ENCODE measurements at places on chromosomes 11 and 22.
A peak's percentile ranks its signal among the peaks of the same experiment; 100 is the strongest.

GRCh38 chr11:114182471-114183043, 113.6 kb upstream of the NNMT start:
- no peak for DNase-seq

- DNase-seq = no peak
Measured at GRCh38 chr11:12140186-12140793, 29.9 kb downstream of the MICAL2 start.

GRCh38 chr11:39724404-39724803, 1735.0 kb downstream of the LRRC4C start:
- no peak for DNase-seq

DNA sequence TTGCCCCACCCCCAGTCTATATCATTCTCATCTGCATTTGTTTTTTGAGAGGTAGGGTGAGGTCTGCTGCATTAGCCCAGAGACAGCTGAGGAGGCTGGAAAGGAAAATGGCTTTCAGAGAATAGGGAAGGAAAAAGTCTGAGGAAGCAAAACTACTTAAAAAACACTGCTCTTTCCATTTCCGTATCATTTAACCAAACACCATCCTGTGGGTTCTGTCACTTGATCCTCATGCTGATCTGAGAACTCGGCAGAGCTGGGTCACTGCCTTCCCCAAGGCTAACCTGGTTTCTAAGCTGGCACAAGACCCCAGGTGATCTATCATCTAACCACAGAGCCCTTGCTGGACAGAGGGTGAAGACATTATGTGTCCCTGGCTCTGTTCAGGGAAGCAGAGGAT, 1.2 kb downstream of the FOLR2 start:
- no peak for DNase-seq

GRCh38 chr22:40070701-40071100, 75.9 kb downstream of the FAM83F start:
- no peak for DNase-seq

- no peak for DNase-seq
Measured at GRCh38 chr11:106457727-106458126, 380.3 kb downstream of the AASDHPPT start.

GRCh38 chr11:112769170-112769569, 192.1 kb upstream of the NCAM1 start:
- no peak for DNase-seq

GRCh38 chr11:101880222-101880621, 34.6 kb upstream of the CEP126 start:
- peak; percentile 51 for DNase-seq

DNA sequence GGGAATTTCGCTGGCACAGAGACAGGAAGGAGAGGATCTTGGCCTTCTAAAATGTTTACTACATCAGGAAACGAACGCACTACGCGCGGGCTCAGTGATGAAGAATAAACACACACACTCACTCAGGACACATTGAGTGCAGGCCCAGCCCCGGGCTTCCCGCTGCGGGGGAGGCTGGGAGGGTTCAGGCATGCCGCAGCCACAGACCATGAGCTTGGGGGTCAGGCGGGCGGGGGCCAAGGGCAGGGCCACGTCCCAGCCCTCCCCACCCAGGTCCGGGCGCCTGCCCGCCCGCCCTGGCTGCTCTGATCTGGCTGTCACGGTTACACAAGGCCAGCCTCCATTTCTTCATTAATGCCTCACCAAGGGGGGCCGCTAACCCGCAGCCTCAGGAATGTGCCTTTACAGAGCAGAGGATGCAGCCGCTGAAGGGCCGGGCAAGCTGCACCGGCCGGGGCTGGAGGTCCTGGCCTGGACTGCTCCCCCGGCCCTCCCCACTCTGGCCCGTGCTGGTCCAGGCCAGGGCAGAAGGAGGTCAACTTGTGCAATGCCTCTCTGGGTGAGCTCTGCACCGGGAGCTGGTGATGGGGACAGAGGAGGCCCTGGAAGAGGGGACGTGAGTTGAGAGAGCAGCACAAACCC, 41.7 kb downstream of the IGF2 start:
- peak; percentile 35 for DNase-seq

- no peak for DNase-seq
Measured at GRCh38 chr11:105148241-105148640, 8.7 kb upstream of the CARD18 start.

- DNase-seq = peak; percentile 1
Measured at GRCh38 chr11:21975242-21975641, 217.6 kb upstream of the ANO5 start.

DNA sequence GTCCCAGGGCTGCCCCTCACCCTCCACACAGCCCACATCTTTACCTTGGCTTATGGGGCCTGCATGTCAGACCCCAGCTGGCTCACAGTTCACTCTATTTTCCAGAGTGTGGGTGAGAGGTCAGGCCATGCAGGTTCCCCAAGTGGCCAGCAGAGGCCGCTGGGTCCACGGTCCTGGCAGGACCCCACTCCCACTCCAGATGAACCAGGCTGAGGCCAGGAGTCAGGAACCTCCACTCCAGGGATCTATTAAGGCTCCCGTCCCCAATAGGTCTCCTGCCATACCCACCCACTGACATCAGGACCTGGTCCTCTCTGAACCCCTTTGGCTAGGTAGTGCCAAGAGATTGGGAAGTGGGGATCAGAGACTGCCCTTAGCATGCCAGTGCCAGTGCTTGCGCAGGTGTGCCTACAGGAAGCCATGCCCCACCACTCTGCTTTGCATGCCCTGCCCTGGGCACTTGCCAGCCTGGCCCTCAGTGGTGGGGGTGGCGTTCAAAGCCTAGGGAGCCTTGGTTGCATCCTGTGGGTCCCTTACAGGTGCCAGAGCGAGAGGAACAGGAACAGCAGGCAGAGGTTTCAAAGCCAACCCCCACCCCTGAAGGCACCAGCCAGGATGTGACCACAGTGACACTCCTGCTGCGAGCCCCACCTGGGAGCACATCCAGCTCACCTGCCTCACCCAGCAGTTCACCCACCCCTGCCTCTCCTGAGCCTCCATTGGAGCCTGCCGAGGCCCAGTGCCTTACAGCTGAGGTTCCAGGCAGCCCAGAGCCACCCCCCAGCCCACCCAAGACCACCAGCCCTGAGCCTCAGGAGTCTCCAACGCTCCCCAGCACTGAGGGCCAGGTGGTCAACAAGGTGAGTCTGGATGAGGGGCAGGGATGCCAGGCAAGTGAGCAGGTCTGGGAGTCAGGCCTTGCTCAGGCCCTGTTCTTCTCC, 8.3 kb downstream of the SMTN start:
- DNase-seq = no peak

DNA sequence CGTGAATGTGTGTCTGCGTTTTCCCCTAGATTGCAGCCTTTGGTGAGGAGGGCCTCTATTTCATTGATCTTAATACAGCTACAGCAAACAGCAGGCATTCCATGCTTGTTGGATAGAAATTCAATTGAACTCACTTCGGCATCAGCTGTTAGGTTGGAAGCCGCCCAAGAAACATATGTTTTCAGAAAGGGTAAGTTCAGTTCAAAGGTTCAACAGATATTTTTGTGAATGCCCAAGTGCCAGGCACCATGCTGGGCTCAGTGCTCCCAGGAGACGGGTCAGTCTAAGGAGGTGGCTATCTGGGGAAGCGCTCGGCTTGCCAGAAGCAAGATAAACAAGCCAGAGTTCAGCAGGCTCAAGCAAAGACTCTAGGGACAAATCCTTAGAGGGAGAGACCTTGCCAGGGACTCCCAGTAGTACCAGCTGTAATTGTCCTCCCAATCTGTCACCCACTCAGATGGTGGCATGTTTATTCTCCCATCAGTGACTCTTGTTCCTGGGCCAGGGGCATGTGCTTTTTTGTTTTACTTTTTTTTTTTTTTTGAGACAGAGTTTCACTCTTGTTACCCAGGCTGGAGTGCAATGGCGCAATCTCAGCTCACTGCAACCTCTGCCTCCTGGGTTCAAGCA, 64.5 kb upstream of the LARGE1 start:
- DNase-seq = no peak

- no peak for DNase-seq
Measured at GRCh38 chr22:45671783-45672563, at the start of gene ATXN10. ATXN10 (plus strand) TSS chr22:45671834; CDS start chr22:45672064, 230 bp downstream.

- no peak for DNase-seq
Measured at GRCh38 chr11:86954269-86955110, 705 bp downstream of the FZD4 start.

- no peak for DNase-seq
Measured at GRCh38 chr11:121889931-121890330, 226.1 kb downstream of the BLID start.

- DNase-seq = no peak
Measured at GRCh38 chr22:21972806-21973205, 9.8 kb downstream of the TOP3B start.

DNA sequence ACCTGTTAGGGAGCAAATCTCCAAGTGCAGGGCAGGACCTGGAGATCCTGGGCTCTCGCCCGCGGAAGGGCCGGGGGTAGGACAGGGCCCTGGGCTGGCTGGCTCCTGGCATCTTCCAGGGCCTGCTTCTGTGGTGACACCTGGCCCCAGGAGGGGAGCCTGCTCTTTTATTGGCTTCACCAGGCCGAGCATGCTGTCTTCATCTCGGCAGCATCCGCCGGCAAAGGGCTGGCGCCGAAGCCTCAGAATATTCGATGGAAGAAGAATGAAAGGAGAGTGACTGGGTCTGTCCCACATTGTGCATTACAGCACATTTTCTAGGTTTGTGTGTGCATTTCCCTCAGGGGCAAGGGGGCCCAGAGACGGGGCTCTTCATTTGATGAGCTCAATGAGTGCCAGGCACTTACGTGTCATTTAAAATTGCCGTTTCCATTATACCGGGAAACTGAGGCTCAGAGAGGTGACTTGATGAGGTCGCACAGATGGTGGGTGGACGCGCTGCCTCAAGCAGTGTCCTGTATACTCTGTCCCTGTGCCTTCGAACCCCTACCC, 70.0 kb downstream of the RBX1 start:
- no peak for DNase-seq

DNA sequence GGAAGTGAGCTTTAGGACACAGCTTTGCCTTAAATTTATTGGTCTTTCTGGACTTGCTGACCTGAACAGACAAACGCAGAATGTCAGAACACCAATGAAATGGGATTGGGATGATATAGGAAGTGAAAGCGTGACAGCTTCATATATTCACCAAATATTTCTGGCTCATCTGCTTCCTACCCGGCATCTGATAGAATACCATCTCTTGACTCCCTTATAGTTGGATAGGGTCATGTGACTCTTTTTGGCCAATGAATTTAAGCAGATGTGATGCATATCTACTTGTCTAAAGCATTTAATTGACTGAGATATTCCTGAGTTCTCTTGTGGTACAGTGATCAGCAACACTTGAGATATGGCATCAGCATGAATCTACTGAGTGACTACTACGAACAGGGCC, 2.5 kb upstream of the CAPRIN1 start:
- no peak for DNase-seq

GRCh38 chr22:46686221-46687047, 51.6 kb downstream of the CERK start:
- DNase-seq = no peak

DNA sequence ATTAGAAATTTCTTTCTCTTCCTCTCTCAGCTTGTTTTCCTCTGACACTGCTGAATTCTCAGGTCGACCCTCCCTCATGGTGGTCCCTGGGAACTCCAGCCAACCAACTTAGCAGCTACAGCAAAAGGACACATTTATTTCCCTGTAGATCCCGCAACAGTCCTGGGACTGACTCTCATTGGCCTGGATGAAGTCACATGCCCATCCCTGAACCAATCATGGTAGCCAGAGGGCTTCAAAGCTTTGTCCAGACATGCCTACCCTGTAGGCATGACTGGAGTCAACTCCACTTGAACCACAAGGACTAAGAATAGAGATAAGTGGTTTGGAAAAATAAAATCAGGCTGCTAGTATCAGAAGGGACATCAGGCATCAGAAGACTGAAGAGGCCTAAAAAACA, 84.6 kb upstream of the LRRC55 start:
- no peak for DNase-seq

DNA sequence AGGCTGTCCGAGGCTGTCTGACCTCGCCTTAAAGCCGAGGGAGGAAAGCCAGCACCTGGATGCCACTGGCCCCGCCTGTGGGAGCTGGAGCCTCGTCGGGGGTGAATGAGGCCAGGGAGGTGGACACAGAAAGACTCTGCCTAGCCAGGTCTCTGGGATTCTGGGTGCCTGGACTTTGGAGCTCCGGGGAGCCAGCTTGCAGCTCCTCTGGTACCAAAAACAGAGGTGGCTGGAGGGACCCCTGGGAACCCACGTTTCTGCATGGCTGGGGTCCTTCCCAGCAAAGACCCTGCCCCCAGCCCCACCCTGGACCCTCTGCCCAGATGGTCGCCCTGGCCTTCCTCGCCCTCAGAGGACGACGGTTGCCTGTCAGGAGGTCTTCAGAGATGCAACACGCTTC, 239.7 kb downstream of the BRD1 start:
- DNase-seq = no peak

DNA sequence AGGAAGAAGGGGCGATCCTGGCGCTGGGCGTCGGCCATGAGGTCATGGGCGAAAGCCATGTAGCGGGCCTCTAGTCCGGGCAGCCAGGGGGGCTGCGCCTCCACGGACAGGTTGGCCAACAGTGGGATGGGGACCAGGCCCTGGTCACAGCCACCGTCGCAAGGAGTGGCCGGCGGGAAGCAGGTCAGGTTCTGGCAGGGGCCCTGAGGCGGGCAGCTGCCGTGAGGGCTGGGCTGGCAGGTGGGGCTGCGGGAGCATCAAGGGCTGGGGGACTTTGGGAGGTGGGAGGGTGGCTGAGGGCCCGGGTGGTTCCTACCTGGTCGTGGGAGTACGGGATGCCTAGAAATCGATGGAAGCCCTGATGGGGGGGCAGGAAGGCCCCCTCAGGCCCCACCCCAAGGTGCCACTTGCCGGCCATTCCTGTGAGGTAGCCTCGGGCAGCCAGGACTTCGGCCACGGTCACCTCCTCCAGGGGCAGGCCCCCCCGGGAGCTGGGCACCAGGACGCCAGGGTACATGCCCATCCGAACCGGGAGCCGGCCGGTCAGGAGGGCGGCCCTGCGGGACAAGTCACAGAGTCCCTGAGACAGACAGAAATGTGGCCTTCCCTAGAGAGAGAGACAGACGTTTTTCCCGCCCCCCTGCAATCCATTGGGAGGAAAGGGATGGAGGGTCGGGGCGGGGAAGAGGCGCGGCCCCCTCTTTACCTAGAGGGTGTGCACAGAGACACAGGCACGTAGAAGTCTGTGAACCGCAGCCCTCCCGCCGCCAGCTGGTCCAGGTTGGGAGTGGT, 906 bp downstream of the ARSA start:
- DNase-seq = no peak

- no peak for DNase-seq
Measured at GRCh38 chr11:24233041-24233440, 263.8 kb upstream of the LUZP2 start.

- no peak for DNase-seq
Measured at GRCh38 chr11:102292933-102293332, 24.4 kb upstream of the BIRC3 start.

GRCh38 chr11:87265132-87265531, 227.4 kb downstream of the TMEM135 start:
- no peak for DNase-seq

GRCh38 chr11:15859411-15859810, 496.9 kb downstream of the SOX6 start:
- no peak for DNase-seq
